ENCODE measurements at places on chromosomes 13 and 19. TPM values are rescaled to one million over a fixed set of nuclear protein-coding genes. Genes with fewer than 3 reads are reported as not detected.

GRCh38 chr13:108215436-108215835, at the start of gene LIG4:
TSS of gene LIG4 (minus strand) at chr13:108215536. CDS start at chr13:108211268, 4,268 bp downstream.
- DNase-seq = peak; percentile 93

- DNase-seq = peak; percentile 31
Measured at GRCh38 chr13:99033814-99034213, 56.0 kb upstream of the DOCK9 start.

The ADGRE1 gene
- total RNA-seq = 0.53 TPM

DNA sequence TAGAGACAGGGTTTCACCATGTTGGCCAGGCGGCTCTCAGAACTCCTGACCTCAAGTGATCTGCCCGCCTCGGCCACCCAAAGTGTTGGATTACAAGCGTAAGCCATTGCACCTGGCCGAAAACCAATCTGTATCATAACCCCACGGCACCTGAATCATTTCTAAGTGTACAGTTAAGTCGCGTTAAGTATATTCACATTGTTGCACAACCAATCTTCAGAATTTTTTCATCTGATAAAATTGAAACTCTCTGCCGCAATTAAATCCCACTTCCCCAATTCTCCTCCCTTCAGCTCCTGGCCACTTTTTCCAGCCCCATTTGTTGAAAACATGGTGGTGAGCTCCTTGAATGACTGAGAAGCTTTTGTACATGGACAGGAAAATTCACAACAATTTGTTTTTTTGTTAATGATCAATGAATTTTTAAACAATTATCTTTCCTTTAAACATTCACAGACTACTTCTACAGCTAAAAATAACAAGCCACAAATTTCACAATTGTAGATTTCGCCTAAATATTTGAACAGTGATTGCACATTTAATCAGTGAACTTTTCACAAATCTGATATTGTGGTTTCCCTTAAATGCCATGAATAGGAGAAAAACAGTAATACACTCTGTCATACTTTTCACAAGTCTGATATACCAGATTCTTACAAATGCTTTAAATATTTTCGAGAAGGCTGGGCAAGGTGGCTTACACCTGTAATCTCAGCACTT, 13.8 kb downstream of the FGF21 start:
- no peak for DNase-seq

GRCh38 chr13:41791056-41791455, 169.9 kb downstream of the VWA8 start:
- DNase-seq = no peak

DNA sequence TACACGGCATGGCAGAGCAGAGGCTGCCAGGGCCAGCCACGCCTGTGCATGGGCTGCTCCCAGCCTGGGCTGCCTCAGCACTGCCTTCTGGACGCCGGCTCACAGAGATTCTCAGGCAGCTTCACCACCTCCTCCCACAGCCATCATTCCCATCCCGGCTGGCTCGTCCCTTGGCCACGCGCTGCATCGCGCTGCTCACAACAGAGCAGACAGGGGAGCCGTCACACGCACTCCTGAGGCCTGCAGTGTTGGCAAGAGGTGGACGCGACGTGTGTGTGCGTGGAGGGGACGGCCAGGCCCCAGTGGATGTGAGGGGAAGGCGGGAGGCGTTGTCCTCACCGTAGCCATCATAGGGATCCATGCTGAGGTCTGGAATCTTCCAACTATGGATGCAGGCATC, 7.6 kb upstream of the PRKD2 start:
- DNase-seq = no peak

DNA sequence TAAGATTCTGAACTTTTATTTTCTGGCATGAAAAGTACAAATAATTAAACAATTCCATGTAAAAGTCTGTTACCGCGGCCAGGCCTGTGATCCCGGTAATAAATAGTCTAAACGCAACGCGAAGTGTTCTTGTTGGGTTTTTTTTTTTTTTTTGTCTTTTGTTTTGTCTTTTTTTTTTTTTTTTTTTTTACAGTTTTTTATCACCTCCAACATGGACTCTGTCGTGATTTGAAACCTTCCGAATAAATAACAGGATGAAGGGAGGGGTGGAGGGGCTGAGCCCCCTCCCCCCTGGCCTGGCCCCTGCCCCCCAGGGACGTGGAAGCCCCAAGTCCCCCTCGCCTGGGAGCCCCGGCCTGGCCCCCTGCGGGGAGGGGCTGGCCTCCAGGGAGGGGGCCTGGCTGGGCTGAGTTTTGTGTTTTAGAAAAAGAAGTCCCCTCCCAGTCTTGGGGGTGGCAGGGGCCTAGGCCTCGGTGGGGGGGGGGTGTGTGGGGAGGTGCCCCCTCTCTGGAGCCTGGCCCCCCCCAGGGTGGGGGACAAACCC, 16.0 kb downstream of the PRKCSH start:
- no peak for DNase-seq

Measured in CD8-positive, alpha-beta memory T cell (primary cell).